ENCODE measurements at places on chromosomes 4 and X.

GRCh38 chr4:36081185-36081584 lies 163.1 kb downstream of the ARAP2 start:
- DNase-seq: no peak

DNA sequence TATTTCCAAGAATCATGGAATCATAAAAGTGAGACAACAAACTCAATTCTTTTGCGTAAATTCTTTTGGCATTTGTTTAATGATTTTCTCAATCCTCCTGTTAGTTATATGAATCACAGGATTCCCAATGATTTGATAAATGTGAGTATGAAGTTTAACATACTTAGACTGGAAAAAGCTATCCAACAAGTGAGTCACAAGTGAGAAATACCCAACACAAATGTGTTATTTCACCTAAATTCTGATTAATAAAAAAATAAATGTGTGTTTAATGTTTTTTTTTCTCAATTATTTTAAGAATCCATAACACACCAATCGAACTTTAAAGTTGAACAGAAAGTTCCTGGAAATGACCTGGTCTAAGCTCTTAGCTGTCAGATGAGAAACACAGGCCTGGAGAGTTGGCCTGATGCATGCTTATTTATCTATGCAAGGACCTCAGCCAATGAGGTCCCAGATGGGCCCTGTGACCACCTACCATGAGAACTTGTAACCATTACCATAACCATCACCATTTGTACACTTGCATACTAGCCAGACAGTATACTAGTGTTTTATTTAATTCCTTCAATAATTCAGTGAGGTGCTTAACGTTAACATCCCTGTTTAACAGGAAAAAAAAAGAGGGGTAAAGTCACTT lies 386.7 kb downstream of the SPRY1 start:
- DNase-seq: no peak

DNA sequence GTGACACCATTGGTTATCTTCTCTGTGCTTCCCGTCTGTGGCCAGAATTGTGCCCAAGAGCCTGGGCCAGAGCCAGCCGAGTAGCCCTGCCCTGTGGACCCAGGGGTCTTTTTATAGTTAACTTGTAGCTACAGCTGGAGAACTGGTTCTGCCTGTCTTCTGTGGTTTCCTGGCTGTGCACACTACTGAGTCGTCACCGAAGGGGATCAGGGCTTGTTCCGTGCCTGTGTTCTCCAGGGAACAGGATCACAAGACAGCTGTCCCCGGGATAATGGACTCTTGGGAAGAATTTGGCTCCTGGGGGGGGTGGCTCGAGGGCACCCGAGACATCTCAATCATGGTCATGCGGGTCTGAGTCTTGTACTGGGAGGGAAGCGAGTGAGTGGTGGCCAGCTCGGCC lies 22.1 kb upstream of the OPN1LW start:
- DNase-seq: no peak

DNA sequence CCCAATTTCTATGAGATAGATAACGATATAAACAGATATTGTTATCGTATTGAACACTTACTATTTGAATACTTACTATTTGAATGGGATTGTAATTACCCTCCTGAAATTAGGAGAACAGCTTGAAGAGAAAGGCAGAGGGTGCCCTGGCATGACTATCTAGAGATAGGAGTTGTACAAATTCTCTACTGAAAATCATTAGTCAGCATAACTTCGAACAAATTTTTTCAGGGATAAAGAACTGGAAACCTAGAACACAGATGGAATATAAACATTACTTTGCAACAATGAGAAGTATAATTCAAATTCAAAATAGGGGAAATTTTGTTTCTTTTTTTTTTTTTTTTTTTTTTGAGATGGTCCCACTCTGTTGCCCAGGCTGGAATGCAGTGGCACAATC lies 1096.8 kb downstream of the C4orf33 start:
- no peak for DNase-seq

GRCh38 chr4:36072529-36072928 lies 171.8 kb downstream of the ARAP2 start:
- no peak for DNase-seq

DNA sequence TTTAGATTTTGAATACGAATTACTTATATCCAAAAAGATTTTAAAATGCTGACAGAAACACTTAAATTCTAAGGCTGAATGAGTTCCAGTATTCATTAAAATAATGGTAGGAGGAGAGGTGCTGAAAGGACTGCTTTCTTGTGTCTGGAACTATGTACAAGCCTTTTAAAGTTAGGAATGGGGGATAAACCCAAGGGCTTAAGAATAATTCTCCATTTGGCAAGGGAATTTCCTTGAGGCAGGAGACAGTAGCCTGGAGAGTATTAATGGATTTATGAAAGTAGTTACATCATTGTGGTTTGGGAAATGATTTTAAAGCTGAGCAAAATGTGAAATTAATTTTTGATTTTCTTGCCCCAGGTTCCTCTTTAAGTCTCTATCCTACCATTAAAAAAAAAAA lies 266.5 kb upstream of the KCNIP4 start:
- DNase-seq: no peak

DNA sequence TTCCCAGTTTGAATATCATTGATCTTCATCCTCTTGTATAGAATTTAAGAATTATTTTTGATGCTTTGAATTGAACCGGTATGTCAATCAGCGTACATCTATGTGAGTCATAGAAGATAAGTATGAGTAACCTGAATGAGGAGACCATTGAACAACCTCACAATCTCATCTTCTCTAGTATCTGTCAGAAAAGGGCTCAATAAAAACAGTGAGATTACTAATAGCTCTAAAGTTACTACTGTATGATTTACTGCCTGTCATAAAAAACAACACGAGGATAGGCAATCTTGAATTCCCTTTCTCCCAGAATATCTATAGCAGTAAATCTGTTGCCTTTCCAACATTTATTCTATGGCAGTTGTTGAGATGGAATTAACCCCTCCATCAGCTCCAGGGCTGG lies 36.1 kb downstream of the PHOX2B start:
- no peak for DNase-seq

- no peak for DNase-seq
Measured at GRCh38 chr4:11598591-11598990, 169.9 kb upstream of the HS3ST1 start.

DNA sequence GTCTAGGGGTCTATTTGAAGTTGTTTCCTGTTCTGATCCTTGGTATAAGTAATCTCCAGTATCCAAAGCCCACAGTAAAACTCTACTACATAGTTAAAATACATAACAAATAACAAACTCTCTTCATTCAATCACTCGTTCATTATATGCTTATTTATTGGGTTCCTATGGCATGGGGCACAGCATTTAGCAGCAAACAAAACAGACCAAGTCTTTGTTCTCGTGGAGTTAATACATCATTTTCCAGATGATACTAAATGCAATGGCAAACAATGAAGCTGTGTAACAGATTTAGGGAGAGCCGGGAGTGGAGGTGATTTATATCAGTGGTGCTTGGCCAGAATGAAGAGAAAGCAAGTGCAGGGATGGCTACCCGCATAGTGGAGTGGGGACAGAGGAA lies 36.6 kb upstream of the SPARCL1 start:
- DNase-seq: no peak

- no peak for DNase-seq
Measured at GRCh38 chrX:997631-998137, 214.8 kb downstream of the CRLF2 start.

GRCh38 chr4:148017801-148018200 lies 285.9 kb downstream of the ARHGAP10 start:
- no peak for DNase-seq

- DNase-seq: no peak
Measured at GRCh38 chr4:53313510-53313909, 52.4 kb downstream of the SCFD2 start.

GRCh38 chrX:69163936-69164741 lies 1.1 kb downstream of the PJA1 start:
- DNase-seq: no peak

DNA sequence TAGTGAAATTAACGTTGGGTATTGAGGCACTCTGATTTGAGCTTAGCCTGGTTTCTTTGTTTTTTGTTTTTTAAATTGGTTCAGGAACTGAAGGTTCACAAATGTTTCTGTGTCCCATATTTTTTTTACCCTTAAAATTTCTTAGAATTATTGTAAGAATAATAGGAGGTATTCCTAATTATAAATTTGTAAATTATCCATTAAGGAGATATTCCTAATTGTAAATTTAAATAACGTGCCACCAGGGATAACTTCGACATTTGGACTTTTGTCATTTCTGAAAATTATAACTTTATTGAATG lies 1.2 kb downstream of the WWC2 start:
- DNase-seq: no peak

DNA sequence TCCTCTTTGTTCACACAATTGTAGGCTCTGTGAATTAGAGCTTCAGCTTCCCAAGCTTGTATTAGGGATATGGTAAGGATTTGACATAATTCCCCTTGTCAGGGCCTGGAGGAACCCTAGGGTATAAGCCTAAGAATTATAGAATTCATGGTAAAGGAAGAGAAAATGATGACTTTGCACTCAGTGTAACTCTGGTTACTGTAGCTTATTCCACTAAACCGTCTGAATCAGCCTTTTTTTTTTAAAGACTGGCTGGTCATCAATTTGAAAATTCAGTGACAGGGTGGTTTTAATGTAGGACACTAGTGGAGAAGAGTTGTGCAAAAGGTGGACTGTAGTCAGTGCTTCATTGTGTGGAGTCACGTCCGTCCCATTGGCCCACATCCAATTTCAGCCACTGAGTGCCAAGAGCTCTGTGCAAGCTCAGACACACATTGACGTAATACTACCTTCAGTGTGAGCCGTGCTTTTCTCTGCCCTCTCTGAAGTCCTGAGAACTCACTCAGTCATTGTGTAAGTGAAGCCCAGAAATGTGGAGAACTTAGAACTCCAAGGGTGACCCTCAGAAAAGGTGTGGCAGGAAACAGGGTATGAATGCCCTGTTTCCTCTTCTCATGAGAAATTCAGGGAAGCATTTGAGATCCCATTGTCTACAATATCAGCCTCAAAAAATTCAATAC lies 449.8 kb downstream of the C4orf33 start:
- no peak for DNase-seq

DNA sequence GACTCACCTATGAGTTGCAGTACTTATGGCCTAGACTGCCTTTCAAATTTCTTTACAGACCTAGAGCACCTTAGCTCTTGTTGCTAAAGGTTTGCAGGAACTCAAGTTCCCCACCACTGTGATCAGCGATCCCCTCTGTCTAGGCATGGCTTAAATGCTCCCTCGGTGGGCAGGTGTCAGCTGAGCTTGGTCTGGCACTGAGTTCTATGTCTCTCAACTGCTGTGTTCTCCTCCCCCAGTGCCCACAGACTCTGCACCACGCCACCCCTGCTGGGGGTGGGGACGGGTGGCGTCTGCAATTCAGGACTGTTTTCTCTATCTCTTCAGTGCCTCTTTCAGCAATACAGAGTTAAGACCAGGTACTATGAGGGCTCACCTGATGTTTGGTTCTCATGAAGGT lies 30.5 kb downstream of the TMEM271 start:
- no peak for DNase-seq

- DNase-seq: no peak
Measured at GRCh38 chrX:519741-520140, 110.8 kb upstream of the SHOX start.

DNA sequence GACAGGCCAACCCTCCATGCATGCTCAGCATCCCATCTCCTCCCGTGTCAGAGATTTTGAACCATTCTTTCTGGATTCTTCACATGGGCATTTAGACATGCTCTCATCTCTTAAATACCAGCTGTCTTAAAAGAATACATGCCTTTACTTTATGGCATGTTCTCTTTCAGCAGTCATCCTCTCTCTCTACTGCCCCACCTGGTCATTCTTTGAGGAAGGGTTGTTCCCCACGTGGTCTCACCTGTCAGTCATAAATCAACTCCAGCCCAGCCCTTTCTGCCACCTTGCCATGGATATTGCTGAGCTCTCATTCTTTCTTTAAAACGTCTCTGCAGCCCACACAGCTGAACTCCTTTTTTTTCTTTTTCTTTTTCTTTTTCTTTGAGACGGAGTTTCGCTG lies 111.3 kb downstream of the ARHGAP10 start:
- DNase-seq: no peak

DNA sequence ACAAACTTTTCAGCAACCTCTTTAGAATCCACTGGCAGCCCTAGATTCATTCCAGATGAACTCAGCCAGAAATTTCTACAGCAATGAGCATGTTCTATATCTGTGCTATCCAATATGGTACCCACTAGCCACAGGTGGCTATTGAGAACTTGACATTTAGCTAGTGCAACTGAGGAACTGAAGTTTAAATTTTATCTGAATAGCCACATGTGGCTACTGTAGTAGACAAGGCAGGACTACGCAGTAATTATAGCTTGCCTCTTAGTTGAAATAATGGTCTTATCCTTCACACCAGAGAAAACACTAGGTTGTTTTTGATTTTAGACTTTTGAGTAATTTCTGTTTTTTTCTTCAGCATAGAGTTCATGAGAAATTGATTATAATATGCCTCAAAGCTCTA lies 2.6 kb upstream of the TCEANC start:
- no peak for DNase-seq

DNA sequence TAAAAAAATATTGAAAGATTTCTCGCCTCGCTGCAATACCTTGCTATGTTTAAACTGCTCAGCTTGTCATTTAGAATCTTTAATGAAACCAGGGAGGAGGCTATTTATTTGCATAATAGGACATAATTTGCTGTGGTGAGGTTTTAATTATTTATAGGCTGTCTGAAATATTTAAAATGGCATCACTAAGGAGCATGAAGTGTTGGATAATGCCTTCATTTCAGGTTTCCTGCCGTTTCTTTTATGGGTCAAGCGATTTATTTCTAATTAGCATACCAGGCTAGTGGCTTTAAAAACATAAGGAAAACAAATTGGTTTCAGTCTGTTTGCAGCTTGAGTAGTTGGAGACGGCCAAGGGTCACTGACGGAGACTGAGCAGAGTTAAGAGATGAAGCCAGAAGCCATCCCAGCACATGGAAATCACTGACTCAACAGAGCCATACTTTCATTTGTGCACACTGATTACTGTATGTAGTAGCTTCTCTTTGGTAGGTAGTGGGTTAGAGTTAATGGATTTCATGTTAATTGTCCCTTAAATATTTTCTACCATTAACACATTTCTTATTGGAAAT lies 1962.4 kb upstream of the TENM3 start:
- no peak for DNase-seq

DNA sequence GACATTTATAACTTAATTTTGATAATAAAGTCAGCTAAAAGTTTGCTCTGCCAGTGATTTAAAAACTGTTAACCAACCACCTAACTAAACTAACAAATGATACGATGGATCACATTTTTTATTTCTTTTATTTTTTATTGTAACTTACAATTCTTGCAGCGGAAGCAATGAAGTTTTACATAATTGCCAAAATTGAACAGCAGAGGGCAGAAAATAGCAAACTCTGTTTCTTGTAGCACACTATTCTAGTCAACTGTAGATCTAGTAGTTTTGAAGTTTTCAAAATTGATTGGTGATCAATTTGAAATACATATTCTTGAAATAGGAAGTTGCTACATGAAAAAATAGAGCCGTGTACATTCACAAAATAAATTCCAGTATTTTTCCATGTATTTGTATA lies 2.8 kb upstream of the GRIA2 start:
- DNase-seq: no peak

- DNase-seq: no peak
Measured at GRCh38 chrX:5907207-5907606, 321.5 kb downstream of the NLGN4X start.
